ENCODE measurements at places on chromosomes 5 and 9.

- DNase-seq: no peak
Observed at GRCh38 chr5:167998148-167998767, 293.2 kb upstream of the WWC1 start.

- DNase-seq: no peak
Observed at GRCh38 chr9:85212209-85212608, 529.5 kb downstream of the AGTPBP1 start.

DNA sequence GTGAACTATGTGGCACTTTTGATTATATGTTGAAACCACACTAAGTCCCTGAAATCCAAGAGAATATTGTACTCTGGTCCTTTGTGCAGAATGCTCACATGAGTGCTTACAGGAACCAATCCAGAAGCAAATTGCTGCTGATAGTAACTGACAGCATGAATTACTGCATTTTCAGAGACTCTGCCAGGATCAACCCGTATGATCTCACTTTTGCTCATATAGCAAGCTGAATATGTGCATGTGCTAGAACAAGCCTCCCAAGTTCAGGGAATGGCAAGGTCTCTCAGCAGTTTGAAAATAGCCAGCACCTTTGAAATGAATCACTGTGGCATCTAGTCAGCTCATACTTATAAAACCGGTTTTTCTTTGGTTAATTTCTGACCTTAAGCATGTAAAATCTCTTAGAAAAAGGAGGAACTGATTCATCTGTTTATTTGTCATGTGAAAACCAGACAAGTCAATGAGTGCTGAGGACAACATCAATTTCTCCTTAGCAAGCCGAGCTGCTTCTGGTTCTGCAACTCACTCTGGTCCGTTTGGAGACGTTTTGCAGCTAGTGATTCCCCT, 215.7 kb upstream of the ELL2 start:
- DNase-seq: peak; percentile 11

GRCh38 chr9:73577848-73578247, 426.2 kb downstream of the ANXA1 start:
- DNase-seq: no peak

GRCh38 chr5:4929092-4929655, 211.0 kb upstream of the ADAMTS16 start:
- DNase-seq: no peak

GRCh38 chr9:26129217-26129616, 451.0 kb upstream of the TUSC1 start:
- DNase-seq: no peak

GRCh38 chr5:159982421-159983173, 26.3 kb upstream of the TTC1 start:
- no peak for DNase-seq

GRCh38 chr5:1106385-1107166, 5.3 kb downstream of the SLC12A7 start:
- DNase-seq: no peak

GRCh38 chr5:19865336-19866089, 122.5 kb downstream of the CDH18 start:
- no peak for DNase-seq

DNA sequence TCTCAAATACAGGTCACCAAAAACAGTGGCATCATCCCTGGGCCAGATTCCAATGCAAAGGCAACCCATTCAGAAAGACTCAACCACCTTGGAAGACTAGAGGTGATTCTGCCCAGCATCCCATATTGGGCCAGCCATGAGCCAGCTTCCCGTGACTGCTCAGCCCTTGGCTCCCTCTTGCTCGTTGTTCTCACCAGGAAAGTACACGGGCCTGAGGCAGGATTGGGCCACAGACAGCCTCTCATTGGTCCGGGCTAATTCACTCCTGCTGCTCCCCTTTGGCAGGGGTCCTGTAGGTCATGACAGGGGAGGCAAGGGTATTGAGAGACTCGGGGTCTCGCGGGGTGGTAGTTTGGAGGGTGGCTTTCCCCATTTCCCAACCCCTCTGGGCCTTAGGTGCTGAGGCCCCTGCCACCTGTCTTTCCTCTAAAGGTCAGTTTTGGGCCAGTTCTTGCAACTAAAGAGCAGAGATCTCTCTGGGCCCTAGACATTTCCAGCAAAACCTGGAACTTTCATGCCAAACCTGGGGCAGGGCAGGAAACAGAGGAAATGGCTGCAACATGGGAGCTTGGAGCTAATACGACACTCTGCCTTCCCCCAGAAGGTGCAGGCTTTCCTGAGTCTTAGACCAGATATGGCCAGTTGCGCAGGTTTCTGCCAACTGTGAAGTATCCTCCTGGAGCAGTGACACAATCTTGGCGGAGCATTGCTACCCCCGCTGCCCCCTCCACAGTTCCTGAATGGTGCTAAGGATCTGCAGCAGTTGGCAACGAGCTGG, 22.0 kb upstream of the FGFR4 start:
- DNase-seq: no peak

DNA sequence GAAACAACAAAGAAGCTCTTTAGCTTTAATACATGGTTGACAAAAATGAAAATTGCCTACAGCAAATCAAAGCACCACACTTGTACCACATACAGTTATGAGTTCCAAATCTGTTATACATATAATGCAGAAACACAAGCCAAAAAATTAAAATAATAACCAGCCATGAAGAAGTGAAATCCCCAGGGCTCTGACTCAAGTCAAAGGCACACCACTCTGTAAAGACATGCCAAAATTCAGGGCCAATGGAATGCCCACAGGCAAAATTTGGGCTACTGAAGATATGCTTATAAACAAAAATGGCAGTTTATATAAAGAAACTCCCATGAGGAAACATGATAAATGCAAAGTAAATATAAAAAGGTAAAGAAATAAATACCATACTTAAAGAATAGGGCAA, 29.0 kb downstream of the THBS4 start:
- no peak for DNase-seq

GRCh38 chr9:17402309-17402708, 176.6 kb upstream of the SH3GL2 start:
- DNase-seq: no peak

All from T47D (cell line).